Cardiac fibroblast (primary cell): ENCODE measurements at places on chromosomes 5 and 9.
A peak's percentile ranks its signal among the peaks of the same experiment; 100 is the strongest.

DNA sequence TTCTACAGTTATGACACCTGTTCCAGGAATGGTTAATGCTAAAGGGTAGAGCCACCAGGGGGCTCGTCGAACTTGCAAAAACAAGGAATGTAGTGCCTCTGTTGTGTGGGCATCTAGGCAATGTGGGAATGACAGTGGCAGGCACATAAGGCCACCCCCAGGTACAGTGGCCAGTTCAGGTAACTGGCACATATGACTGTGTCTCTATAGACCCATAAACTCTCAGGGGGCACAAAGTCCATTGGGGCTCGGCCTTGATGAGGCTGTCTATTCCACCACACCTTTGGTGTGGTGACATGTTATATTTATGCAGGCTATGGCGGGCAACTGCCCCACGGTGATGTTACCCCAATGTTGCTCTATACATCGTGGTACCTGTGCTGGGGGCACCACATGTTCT, 59.6 kb upstream of the FAM120A start:
- DNase-seq, result no peak

GRCh38 chr5:157481265-157481664, 21.3 kb downstream of the NIPAL4 start:
- no peak for DNase-seq

GRCh38 chr5:96904054-96904931, 28.0 kb downstream of the ERAP2 start:
- peak; percentile 29 for DNase-seq

DNA sequence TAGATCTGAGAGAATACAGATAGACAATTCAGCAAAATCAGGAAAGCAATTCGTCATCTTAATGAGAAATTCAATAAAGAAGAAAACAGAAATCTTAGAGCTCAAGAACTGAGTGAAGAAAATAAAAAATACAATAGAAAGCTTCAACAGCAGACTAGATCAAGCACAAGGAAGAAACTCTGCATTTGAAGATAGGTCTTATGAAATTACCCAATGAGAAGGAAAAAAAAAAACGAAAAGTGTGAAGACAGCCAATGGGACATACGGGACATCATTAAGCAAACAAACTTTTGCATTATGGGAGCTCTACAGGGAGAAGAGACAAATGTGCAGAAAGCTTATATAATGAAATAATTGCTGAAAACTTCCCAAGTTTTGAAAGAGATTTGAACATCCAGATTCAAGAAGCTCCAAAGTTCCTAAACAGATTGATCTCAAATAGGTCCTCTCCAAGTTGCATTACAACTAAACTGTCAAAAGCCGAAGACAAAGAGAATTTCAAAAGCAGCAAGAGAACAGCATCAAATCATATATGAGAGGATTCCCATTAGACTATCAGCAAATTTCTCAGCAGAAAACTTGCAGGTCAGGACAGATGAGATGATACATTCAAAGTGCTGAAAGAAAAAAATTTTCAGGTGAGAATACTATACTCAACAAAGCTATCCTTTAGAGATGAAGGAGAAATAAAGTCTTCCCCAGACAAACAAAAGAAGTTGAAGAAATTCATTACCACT, 10.8 kb upstream of the RLN2 start:
- no peak for DNase-seq

GRCh38 chr5:51273021-51273420, 110.2 kb upstream of the ISL1 start:
- DNase-seq, result no peak

DNA sequence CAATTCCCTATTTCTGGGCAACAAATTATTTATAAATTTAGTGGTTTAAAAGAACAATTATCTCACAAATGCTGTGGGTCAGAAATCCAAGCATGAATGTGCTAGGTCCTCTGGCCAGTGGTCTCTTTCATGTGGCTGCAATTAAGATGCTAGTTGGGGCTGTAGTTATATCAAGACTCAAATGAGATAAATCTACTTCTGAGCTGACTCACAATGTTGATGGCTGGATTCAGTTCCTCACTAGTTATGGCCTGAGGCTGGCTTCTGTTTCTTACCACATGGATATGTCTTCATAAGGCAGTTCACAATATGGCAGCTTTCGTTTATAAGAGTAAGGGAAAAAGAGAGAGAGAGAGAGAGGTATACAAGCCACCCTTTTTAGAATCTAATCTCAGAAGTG, 717.0 kb downstream of the PRELID2 start:
- DNase-seq, result no peak

DNA sequence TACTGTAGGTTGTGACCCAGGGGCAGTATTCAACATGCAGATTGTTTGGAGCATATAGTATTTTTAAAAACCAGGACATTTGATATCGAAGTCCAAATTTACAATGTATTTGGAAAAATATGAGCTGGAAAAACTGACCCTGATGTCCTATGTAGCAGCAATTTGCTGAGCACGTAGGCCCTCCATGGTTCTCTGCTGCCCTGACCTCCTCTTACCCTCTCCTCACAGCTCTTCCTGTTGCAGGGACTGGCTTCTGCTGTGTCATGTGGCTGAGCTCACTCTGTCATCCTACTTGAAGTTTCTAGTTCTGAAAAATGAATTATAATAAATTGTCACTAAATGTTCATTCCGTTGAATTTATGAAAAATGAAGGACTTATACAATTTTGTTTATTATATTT, 4.1 kb upstream of the ASPN start:
- no peak for DNase-seq

DNA sequence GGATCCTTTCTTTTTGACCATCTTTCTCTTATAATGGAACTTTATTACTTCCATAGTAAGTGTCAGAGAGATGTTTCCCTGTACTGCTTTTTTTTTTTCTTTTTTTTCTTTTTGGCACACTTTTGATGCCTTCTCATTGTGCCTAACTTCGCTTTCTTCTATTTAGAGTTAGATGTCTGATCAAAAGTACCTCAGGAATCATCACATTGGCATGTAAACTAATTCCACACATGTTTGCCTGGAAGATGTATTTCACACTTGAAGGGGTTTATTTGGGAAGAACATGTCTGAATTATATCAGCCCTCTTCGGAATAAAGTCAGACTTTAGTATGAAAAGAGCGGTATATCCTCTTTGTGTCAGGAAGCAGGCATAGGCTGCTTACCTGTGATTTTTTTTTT, 35.1 kb downstream of the SMARCA2 start:
- DNase-seq, result no peak

DNA sequence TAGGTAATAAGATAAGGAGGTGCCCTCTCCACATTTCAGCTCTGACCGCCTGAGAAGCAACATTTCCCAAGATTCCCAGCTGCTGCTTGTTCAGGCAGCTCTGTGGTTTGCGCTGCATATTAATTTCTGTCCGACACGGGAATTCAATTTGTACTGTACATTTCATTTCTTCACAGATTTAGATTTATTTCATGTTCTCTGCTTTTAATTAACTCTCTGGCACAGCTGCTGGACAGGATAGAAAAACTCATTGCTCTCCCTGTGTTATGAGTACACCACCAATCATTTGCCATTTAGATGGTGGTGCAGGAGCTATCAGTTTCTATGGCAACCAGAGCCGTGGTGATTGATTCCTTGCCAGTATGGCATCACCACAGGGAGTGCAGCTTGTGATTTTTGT, 558.5 kb downstream of the DMRTA1 start:
- no peak for DNase-seq

- DNase-seq, result peak; percentile 0
Measured at GRCh38 chr5:155616779-155617392, 603.3 kb downstream of the KIF4B start.

- no peak for DNase-seq
Measured at GRCh38 chr5:6553972-6554371, 78.9 kb downstream of the NSUN2 start.

GRCh38 chr9:97510797-97511654, 9.6 kb downstream of the TMOD1 start:
- DNase-seq, result peak; percentile 85

GRCh38 chr5:13601112-13601511, 343.4 kb downstream of the DNAH5 start:
- DNase-seq, result peak; percentile 7

DNA sequence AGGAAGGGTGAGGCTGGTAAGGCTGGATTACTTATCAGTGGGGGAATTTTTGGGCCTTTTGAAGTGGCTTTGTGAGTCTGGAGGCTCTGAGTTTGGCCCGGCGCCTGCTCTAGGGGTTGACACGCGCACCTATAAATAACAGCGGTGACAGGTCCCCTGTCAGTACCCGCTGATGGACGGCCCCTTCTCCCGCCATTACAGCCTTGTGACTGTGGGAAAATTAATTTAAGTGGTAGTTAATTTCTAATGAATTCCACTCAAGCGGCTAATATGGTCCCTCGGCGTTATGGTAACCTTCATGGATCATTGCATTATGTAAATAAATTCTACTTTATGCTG, 16.5 kb downstream of the MRPL36 start:
- no peak for DNase-seq

- DNase-seq, result no peak
Measured at GRCh38 chr5:113427871-113428574, 6.8 kb downstream of the TSSK1B start.

GRCh38 chr5:9105851-9106250, 440.0 kb downstream of the SEMA5A start:
- DNase-seq, result peak; percentile 9

- no peak for DNase-seq
Measured at GRCh38 chr5:19189176-19189575, 798.8 kb downstream of the CDH18 start.

- no peak for DNase-seq
Measured at GRCh38 chr5:159030357-159030756, 69.4 kb downstream of the EBF1 start.

GRCh38 chr9:134505032-134505431, 136.6 kb upstream of the COL5A1 start:
- no peak for DNase-seq

- no peak for DNase-seq
Measured at GRCh38 chr9:137195525-137196220, 4.9 kb downstream of the TPRN start.

DNA sequence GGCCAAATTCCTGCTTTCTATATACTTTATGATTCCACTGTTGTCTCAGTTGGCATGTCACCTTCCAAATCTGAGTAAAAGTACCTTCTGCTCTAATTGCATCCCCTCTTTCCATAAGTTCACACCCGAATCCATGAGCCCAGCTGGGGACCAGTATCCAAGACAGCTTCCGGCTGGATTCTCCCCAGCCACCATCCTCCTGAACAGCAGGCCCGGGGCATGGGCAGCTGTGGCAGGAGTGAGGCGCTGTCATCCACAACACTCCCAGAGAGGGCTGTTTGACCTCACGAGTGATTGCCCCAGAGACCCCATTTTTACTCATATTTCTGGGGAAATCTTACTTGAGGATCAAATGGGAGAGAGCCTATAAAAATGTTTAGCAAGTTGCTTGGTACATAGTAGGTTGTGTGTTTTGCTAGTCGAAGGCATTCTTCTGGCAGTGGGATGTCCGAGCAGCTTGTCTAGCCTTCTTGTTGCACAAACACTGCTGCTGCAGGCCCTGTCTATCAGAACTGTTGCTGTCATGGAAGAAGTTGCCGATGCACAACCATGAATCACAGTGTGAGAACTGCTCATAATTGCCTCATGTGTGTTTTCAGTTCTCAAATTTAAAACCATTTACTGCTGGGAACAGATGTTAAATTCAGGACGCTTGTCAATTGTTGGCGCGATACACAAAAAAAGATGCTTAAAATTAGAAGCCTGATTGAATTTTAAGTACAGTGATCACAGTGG, 93.8 kb downstream of the HSPA4 start:
- DNase-seq, result no peak

DNA sequence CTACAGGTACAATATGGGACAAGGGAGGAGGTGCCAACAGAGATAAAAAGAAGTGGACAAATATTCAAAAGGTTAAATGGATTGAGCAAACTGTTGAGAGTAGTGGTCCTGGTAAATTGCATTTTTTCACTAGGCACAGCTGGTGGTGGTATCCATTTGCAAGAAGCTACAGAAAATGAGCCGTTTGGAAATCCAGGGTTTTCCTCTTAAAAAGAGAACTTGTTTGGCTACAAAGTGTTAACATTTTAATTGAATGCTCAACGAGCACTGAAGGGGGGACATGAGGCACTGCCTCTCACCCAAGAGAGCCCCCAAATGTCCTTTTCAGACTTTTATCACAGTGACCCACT, 491 bp upstream of the ZCCHC9 start:
- no peak for DNase-seq

GRCh38 chr9:112705768-112706427, 12.0 kb downstream of the INIP start:
- DNase-seq, result peak; percentile 26

GRCh38 chr5:159202151-159202550, 7.2 kb downstream of the RNF145 start:
- peak; percentile 56 for DNase-seq

GRCh38 chr5:143140492-143141203, 262.8 kb downstream of the NR3C1 start:
- no peak for DNase-seq

- no peak for DNase-seq
Measured at GRCh38 chr9:112422417-112423148, 42.7 kb downstream of the HSDL2 start.

DNA sequence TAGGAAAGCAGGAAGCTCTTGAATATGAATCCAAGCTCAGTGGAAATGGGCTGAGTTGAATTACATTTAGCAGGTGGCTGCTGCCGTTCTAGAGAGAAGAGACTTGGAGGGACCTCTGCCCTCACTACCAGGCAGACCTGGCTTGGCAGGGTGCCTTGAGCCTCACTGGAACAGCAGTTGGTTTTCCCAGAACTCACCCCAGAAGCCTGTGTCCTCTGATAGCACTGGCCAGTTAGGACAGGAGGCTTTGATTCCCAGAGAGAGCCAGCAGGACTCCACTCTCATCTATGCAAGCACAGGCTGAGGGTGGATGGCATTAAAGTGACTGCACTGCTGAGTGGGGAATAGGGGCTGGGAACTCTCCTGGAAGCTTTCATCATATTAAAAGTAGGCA, 54.8 kb downstream of the PWWP2A start:
- DNase-seq, result no peak

- DNase-seq, result no peak
Measured at GRCh38 chr9:114025760-114026159, 52.3 kb downstream of the AMBP start.

DNA sequence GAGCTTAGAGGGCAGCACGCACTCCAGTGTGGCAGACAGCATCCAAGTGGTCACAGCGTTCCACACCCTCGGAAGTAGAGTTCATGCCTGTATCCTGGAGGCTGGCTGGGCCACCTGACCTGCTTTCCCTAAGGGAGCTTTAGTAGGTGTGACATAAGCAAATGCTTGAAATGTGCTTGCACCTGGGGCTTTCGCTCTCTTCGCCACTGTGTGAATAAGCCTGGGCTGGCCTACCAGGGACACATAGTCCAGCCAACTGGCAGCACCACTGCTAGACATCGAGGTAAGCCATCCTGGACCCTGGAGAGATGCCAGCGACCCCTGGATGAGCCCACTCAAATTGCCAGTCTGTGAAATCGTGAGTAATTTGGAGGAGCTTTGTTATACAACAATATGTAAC, 24.9 kb upstream of the IRX4 start:
- DNase-seq, result no peak

GRCh38 chr5:148957591-148958202, 105.2 kb downstream of the SH3TC2 start:
- DNase-seq, result peak; percentile 49

DNA sequence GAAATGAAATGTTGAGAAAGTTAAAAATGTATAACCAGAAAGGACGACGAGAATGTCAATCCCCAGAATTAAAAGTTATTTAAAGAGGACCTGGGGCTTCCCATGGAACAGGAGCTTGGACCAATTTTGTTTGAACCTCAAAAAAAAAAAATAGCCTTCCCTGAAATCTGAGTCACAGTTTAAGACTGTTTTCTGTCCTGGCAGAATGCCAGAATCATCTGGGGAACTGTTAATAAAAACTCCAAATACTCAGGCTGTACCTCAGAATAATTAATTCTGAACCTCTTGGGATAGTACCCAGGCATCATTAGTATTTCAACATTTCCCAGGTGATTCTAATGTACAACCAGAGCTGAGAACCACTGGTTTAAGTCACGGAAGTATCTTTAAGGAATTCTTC, 102.2 kb upstream of the SLCO6A1 start:
- DNase-seq, result peak; percentile 9
